ENCODE measurements at places on chromosomes 6 and 20. TPM values are rescaled to one million over a fixed set of nuclear protein-coding genes. Genes with fewer than 3 reads are reported as not detected.
A peak's percentile ranks its signal among the peaks of the same experiment; 100 is the strongest.

DNA sequence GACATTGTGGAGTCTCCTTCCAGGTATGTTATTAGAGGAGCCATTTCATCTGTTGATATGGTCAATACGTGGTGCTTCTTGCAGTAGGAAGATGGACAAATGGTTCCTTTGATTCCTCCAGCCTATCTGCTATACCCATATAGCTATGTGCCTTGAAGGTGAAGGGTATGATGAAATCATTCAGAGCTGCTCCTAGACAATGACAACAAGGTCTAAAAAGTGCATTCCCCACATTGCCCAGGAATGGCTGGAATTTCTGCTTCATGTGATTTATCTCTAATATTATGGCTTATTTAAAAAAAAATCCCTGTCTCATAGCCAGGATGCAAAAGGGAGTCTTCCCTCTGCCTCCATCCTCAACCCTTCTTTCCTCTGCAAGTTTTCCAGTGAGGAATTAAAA lies 14.1 kb downstream of the DAAM2 start:
- no peak for DNase-seq

GRCh38 chr6:31081872-31082271 lies 30.5 kb downstream of the C6orf15 start:
- no peak for DNase-seq

GRCh38 chr20:49199729-49200293 lies 11.7 kb upstream of the STAU1 start:
- DNase-seq, result no peak

DNA sequence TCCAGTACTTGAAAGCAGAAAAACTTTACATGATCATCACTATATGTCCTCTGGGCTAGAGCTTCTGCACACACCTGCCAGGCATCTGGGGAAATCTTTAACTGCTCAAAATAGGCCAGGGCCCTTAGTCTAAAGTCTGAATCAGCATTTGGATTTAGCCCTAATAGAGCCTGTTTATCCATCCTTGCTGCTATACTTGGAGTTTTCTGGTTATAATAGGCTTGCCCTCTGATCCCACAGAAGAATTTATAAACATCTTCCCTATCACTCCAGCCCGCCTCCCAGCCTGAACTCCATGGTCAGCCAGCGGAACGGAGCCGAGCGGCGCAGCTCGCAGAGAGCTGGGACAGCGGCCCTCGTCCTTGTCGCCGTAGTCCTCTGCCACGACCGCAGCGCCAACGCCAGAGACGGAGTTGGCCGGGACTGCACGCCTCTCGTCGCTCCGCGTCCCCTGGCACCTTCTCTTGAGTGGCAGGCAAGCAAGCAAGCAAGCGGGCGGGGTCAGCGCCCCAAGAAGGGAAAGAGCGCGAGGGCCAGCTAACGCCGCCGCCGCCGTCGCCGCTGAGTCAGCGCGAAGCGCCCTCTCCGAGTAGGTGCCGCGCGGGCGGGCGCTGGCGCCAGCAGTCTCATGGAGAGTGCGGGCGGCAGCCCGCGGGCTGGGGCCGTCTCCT lies 25.4 kb upstream of the ASIP start:
- peak; percentile 40 for DNase-seq

ANKEF1 gene
- polyA plus RNA-seq, result 8.7 TPM

MYT1 gene
- polyA plus RNA-seq, result 0.58 TPM

CST2 gene
- polyA plus RNA-seq, result not detected

GRCh38 chr6:168895102-168895812 lies 358.4 kb downstream of the THBS2 start:
- DNase-seq, result peak; percentile 67

GRCh38 chr20:4720041-4720976 lies 1.4 kb upstream of the PRND start:
- peak; percentile 52 for DNase-seq

SLC16A10 gene
- 28.8 TPM for polyA plus RNA-seq

DNA sequence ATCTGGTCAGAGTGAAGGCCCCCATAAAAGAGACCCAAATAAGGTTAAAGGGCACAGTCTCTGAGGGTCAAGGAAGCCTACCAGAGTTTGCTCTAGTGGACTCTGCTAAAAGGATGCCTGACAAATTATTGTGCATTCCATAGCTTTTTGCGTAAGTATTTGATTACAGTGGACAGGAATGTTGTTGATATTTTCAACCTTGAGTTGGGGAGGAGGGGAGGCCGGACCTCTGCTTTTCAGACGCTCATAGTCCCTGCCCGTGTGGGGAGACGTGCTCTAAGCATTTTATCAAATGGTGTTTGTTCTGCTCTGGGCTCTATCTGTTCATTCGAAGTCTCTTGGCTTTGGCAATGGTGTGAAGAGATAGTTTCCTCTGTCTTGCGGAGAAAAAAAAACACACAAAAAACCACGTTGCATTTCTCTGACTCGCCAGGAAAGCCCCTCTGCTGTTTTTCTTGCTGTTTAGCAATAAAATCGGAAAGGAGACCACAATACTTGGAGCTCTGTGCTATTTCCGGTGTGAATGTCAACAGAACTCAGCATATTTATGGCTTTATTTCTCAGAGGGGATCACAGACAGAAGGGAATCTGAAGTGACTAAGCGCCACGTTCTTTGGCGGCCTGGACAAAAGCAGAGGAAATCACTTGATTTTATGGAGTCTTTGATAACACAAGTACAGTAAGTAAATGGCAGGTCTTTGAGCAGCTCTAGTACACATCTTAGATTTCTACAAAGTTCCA lies 159.8 kb downstream of the ZFP64 start:
- no peak for DNase-seq

GRCh38 chr20:61045876-61046585 lies 206.0 kb upstream of the CDH4 start:
- DNase-seq, result no peak

EEF1A2 gene
- 0.56 TPM for polyA plus RNA-seq

DNA sequence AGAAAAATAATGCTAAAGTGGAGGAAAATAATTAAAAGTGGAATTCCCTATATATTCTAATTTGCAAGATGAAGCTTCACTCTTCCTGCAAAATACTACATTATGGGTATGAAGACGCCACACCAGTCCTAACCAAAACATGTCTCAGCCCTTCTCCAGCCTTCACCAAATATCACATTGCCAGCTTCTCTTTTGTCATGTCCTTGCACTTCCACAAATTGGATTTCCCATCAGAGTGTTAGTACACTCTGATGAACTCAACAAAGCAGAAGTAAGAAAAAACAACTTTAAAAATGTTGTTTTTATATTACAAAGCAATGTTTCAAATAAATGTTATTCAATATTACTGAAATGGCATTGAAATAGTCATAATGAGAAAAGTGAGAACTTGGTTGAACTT lies 62.4 kb upstream of the RNF146 start:
- no peak for DNase-seq

MAS1 gene
- not detected for polyA plus RNA-seq

DNA sequence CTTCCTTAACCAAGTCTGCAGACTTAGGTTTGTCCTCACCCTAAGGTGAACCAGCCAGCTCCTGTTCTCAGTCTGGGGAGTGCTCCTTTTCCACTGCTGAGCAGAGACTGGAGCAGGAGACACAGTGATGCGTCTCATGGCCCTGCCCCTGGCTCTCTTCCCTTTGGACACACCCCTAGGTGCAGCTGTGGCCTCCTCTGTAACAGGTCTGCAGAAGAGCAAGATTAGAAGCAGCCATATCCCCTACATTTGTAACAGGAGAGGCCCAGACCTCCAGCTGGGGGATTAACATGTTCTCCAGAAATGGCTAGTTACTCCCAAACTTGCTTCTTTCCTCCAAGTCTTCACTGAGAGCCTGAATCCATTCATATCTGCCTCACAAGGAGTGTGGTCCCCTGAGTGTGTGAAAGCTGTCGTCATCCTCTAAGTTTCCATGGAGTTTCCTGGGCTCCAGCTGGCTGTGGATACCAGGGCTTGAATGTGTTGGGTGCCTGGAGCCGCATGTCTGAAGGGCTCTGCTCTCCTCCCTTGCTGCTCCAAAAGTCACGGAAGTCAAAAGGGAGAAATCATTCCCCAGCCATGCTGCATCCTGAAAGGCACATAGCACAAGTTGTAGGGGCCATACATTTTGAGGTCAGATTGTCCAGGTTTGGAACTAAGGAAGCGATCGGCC lies 57.7 kb downstream of the PPP1R14C start:
- no peak for DNase-seq

TFAP2C gene
- 1.3 TPM for polyA plus RNA-seq

GRCh38 chr6:87340230-87340629 lies 4.4 kb upstream of the C6orf163 start:
- DNase-seq, result no peak

DNA sequence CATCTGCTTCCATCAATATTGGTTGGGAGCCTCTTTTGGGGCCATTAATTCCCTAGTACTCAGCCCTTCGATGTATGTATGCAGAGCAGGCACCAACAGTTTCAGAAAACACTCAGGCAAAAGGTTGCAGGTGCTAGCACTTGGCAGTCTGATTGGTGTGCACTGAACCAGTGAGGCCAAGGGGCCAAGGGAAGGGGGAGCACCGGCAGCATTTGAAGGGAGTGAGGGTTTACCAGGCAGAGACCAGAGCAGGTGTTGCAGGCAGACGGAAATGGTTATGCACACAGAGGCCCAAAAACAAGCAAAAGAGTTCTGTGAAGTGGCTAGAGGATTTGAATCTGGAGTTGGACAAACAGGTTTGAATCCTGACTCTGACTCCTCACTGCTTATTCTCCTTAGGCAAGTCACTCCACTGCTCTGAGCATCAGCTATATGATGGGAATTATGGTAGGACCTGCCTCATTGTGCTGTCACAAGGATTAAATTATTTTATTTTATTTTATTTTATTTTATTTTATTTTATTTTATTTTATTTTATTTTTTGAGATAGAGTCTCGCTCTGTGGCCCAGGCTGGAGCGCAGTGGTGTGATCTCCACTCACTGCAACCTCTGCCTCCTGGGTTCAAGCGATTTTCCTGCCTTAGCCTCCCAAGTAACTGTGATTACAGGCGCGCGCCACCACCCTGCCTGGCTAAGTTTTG lies 58.1 kb upstream of the SHLD1 start:
- DNase-seq, result no peak

LIN28B gene
- 0.17 TPM for polyA plus RNA-seq

DLL1 gene
- 10.5 TPM for polyA plus RNA-seq

DNA sequence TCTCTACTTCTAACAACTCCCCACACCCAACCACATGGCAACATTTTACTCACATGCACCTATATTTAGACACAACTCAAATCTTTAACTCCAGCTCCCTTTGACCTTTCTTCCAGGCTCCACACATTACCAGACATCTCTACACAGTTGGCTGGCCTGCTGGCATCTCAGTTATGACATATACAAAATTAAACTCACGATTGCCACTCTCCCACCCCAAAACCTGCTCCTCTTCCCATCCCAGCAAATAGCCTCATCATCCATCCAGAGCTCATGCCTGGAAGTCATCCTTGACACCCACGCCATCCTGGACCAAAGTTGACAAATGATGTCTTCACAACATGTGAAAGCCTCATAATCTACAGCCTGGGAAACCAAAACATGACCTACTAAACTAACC lies 176.6 kb downstream of the PKHD1 start:
- DNase-seq, result peak; percentile 16

DNA sequence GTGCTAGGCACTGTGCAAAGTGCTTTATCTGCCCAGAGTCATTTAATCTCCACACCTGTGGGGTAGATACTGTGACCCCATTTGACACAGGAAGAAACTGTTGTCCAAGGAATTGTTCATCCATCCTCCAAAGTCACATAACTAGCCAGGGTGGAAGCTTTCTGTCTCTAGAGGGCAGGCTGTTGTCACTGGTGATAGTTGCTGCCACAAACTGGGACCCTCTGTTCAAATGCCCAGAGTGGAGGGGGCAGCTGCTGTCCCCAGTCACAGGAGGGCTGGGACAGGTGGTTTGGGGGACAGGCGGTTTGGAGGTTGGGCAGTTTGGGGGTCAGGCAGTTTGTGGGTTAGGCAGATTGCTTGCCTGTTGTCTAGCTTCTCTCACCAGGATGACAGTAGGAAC lies 16.1 kb upstream of the TMEM242 start:
- DNase-seq, result no peak

- DNase-seq, result no peak
Observed at GRCh38 chr6:32623693-32624092, 13.5 kb upstream of the HLA-DQA1 start.

DNA sequence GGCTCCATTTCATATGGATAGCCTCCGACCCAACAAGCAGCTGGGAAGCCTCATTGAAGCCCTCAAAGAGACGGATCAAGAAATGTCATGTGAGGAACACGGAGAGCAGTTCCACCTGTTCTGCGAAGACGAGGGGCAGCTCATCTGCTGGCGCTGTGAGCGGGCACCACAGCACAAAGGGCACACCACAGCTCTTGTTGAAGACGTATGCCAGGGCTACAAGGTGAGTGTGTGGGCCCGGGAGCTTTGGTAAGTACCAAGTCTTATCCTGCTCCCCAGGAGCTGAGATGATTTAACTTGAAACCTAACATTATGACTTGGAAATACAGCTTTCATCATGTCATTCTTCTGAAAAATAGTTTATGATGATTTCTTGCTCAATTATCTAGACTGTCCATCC lies 4.1 kb downstream of the TRIM38 start:
- DNase-seq, result no peak

RNF144B gene
- 15.7 TPM for polyA plus RNA-seq

COL9A3 gene
- polyA plus RNA-seq, result 29.2 TPM

DNA sequence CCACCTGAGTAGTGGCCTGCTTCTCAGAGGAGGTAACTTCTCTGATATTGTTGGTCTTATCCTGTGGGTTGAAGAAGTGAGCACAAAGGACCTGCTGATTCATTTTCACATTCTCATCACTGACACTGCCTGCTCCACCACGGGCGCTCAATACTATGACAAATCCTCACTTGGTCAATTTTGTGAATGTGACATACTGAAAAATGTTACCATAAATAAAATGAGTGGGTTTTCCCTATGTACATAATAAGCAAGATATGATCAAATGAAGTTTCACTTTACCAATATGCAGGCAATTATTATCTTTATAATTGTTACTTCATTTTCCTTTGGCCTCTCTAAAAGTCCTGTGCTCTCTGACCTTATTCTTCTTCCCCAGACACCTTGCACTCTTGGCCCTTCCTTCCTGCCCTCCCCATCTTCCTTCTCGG lies 71.5 kb upstream of the RIPOR2 start:
- no peak for DNase-seq

RBPJL gene
- not detected for polyA plus RNA-seq

BTBD3 gene
- polyA plus RNA-seq, result 78.2 TPM

DNA sequence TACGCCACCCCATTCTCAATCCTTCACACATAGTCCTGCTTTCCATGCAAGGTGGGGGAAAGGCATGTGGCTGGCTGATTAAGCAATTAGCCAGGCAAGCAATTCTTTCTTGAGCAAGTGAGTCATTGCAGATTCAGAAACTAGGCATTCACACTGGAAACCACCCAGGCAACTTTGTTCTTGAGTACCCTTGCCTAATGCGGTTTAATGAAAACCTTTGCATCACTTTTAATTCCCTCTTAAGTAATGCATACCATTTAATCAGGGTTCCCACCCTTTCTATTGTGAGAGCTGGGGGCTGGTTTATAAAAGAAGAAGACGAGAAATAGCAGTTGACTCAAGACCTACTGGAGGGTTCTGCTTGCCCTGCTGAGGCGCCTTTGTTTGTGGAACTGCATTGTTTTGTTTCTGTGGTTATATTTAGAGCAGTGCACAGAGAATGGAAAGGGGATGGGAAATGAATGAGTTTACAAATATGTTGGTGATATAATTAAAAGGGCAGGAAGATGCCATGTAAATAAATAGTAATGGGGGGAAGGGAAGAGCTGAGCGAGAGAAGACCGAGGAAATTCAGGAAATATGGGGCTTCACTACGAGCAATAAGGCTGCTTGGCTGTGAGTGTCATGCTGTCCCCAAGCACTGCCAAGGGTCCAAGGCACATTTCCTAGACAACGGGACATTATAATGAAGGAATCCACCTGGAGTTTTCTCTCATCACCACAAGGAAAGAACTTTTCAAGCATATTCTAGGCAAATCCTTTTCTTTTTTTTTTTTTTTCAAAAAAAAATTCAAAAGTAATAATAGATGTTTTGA lies 48.8 kb upstream of the TSHZ2 start:
- DNase-seq, result no peak

ZNF831 gene
- polyA plus RNA-seq, result 0.11 TPM

KIAA0408 gene
- 4.1 TPM for polyA plus RNA-seq
